WTC11 (cell line): ENCODE measurements at places on chromosomes 2 and 18. TPM values are rescaled to one million over a fixed set of nuclear protein-coding genes. Genes with fewer than 3 reads are reported as not detected.

Gene SPATA3
- total RNA-seq: not detected in 3 replicates

Gene CDH19
- total RNA-seq: 0.07 to 0.14 TPM in 2 of 3 replicates, not detected in the other

Gene RESP18
- not detected in 3 replicates for total RNA-seq

Gene ALPG
- 0.94 to 1.3 TPM (median 1.2 TPM) in 3 replicates for total RNA-seq

Gene L3MBTL4
- total RNA-seq: 1.3 to 1.8 TPM (median 1.4 TPM) in 3 replicates

Gene CNDP1
- total RNA-seq: 0.11 to 0.28 TPM (median 0.25 TPM) in 3 replicates

Gene SRD5A2
- 0.05 to 0.07 TPM (median 0.05 TPM) in 3 replicates for total RNA-seq

Gene KHK
- total RNA-seq: 15.5 to 17.4 TPM (median 17.4 TPM) in 3 replicates

Gene POTEC
- total RNA-seq: not detected in 3 replicates
